ENCODE measurements at places on chromosomes 3 and 15.
A peak's percentile ranks its signal among the peaks of the same experiment; 100 is the strongest.

DNA sequence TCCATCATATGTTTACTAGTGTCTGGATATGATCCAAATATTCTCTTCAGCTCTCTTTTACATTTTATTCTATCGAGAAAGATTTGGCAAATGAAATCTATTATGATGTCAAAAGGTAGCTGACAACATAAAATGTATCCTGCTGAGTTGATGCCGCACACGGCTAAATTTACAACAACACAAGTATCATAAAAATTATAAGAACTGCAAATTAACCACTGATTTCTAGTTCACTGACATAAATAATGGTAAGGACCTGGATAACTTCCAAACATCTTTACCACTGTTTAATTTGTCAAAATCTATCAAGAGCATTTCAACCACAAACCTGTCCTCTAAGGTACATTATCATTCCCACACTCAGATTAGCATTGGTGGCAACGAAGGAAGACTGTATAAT is 244.5 kb downstream of the FOXP1 start:
- no peak for DNase-seq

GRCh38 chr15:96924570-96924969 is 594.1 kb downstream of the NR2F2 start:
- no peak for DNase-seq

DNA sequence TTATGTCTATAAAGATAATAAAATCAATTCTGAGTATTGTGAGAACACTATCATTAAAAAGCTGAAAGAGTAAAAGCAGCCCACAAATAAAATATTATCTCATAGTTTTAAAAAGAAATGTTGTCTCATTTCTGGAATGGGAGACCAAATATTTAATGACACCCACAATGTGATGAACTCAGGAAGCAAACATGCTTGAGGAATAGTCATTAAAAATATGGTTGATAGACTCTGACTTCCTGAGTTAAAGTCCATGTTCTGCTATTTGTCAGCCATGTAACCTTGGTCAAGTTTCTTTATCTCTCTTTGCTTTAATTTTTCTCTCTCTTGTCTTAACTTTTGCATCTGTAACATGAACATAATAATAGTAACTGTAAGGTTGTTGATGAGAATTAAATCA is 35.5 kb upstream of the CHMP2B start:
- no peak for DNase-seq

GRCh38 chr15:67383899-67384298 is 129.3 kb downstream of the IQCH start:
- no peak for DNase-seq

DNA sequence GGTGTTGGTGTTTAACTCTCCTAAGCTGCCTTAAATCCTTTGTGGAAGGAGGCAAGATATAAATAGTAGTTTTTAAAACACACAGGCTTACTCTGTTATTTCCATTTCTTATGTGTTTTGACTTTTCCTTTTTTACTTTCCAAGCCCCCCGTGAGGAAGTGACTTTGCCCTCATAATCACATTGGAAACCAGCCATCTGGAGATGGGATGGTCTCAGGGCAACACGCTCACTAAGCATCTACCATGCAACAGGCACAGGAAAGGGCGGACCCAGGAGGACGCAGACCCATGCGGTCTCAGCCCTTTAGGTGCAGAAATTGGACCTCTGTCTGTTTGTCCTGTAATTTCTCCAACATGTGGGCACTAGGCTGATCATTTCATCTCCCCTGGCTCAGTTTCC is 115.7 kb downstream of the PDZRN3 start:
- no peak for DNase-seq

- DNase-seq = no peak
These were observed 61.9 kb downstream of the CGNL1 start for GRCh38 chr15:57438166-57438565.

DNA sequence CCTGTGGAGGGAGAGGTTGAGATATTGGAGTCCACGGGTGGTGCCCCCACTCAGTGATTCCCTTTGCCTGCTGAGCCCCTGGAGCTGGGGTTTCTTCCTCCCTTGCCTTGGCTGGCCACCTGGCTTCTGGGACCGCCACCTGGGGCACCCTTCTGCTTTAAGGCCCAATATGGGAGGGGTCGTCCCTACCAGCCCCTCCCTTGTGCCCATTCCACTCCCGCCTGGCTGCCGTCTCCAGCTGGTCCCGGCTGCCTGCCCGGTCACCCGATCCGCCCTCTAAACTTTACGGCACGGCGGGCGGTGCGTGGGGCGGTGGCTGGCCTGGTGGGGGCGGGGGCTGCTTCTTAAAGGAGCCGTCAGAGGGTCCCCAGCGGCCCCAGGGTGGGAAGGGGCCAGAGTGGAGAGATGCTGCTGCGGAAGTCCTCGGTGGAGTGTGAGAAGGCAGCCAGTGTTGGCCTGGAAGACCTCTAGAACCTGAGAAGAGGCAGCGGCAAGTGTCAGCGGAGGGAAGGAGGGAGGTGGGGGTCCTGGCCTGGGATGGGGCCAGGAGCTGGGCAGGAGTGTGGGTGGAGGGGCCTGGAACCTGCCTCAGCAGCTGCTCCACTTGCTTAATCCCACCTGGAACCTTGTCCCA is 1.6 kb upstream of the SEMA3B start:
- DNase-seq = peak; percentile 69

DNA sequence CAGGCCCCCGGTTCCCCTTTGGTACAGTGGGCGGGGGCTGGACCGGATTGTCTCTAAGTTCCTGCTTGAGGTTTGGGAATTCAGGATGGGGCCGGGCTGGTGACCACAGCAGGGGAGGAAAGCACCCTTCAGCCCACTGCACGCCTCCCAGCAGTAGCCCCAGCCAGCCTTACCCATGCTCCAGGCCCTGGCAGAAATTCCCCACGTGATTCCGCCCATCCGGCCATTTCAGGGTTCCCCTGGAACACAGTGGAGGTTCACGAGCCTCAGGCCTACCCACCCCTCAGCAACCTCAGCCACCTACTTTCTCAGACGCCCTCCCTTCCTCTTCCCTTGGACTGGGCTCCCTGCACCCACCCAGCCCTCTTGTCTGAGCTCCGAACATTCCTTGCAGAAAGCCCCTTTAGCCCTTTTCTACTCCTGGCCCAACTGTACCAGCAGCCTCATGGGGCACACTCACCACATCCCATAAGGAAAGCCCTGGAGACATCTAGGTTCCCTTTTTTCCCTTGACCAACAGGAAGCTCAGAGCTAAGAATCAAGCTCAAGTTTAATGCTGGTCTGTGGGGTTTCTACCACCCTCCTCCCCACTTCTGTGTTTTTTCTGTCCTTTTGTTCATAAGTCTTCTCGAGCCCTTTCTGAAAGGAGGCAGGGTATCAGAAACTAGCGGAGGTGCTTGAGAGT is 11.5 kb downstream of the ALS2CL start:
- no peak for DNase-seq

GRCh38 chr3:134527037-134527436 is 41.2 kb downstream of the CEP63 start:
- no peak for DNase-seq

- DNase-seq = no peak
These were observed 138.4 kb downstream of the TNIK start for GRCh38 chr3:171321559-171322360.

DNA sequence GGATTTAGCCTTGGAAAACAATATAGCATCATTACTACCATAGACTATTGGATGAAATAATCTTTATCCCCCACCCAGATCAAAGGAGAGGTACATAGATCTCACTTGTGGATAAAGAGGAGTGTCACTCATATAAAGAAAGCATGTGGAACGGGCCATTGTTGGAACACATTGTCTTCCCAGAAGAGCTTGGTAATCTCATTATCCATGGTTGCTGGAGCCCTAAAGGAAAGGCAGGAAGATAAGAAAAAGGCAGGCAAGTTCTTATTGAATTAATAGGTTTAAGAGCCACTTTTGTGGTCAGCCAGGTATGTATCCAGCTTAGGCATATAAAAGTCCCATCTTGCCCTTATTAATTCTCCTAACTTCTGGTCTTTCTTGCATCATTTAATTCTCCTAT is 659.1 kb downstream of the GRM7 start:
- DNase-seq = no peak

DNA sequence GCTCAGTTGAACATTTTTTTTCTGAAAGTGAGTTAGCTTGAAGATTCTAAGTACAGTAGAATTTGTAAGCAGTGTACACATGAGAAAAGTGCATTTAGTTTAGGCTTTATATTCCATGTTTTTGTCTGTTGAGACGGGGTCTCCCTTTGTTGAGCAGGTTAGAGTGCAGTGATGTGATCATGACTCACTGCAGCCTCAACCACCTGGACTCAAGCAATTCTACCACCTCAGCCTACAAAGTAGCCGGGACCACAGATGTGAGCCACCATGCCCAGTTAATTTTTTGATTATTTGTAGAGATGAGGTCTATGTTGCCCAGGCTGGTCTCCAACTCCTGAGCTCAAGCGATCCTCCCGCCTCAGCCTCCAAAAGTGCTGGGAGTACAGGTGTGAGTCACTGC is 5.3 kb upstream of the CSNK1G1 start:
- DNase-seq = no peak

DNA sequence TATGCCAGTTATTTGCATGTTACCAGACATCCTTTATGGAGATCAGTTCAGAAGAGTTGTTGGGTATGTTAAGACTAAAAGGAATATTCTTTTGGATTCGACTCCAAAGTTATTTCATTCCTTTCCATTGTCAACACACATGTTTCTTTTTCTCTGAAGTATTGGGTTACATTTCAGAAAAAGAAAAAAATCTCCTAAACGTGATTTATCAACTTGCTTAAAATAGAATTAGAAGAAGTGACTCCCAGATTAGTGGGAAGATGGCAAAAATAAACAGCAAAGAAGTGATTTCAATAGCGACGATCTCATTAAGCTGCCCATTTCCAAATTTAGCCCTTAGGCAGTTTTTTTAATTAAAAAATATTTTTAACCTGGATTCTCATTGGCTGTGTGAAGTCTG is 85.4 kb downstream of the TIGIT start:
- DNase-seq = no peak
